ENCODE measurements at places on chromosomes 5 and 9.

- DNase-seq, result no peak
Observed at GRCh38 chr5:43358301-43358700, 45.1 kb upstream of the HMGCS1 start.

- no peak for DNase-seq
Observed at GRCh38 chr9:125626187-125626586, 80.8 kb downstream of the MAPKAP1 start.

DNA sequence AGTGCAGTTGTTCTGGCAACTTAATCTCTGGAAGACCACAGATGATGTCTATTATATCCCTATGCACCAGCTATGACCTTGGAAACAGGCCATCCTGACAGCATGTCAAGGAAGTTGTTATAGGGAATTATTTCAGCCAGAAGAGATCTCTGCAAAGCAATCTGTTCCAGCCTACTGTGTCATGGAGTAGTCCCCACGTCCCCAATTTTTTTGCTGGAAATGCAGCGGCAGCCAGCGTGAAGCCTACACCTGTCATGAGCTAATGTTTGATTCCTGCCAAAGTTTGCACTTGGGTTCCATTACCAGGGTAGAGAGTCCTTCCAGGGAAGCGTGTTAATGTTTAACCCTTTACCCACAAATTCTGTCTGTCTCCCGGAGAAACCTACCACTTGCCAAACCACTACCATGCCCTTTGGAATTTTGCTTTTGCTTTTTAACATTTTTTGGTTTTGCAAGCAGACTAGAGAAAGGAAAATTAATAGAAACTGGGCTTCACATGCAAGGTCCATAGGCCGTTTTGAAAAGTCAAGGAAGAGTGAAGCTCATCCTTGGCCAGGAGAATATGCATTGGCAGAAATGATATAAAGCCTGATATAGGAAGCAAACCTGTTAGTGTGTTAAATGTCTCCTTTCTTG lies 174.9 kb upstream of the SPRY4 start:
- DNase-seq, result no peak

- no peak for DNase-seq
Observed at GRCh38 chr5:37724395-37725125, 115.3 kb downstream of the GDNF start.

Measured in activated effector memory CD4-positive, alpha-beta T cell treated with Interleukin-2 at 50 U/mL for 16 hours (primary cell).